ENCODE measurements at places on chromosomes 5 and 9. TPM values are rescaled to one million over a fixed set of nuclear protein-coding genes. Genes with fewer than 3 reads are reported as not detected.

Gene LRRC19
- not detected for total RNA-seq

Gene PCDHA12
- total RNA-seq, result 0.19 TPM

Gene FBXL17
- 5.3 TPM for total RNA-seq

Gene RANBP6
- 43.6 TPM for total RNA-seq

Gene GFRA3
- total RNA-seq, result not detected
